ENCODE measurements at places on chromosomes 4 and X.

GRCh38 chr4:16438986-16439385, 212.7 kb upstream of the TAPT1 start:
- no peak for DNase-seq

- no peak for DNase-seq
Observed at GRCh38 chr4:111475001-111475400, 670.3 kb upstream of the FAM241A start.

DNA sequence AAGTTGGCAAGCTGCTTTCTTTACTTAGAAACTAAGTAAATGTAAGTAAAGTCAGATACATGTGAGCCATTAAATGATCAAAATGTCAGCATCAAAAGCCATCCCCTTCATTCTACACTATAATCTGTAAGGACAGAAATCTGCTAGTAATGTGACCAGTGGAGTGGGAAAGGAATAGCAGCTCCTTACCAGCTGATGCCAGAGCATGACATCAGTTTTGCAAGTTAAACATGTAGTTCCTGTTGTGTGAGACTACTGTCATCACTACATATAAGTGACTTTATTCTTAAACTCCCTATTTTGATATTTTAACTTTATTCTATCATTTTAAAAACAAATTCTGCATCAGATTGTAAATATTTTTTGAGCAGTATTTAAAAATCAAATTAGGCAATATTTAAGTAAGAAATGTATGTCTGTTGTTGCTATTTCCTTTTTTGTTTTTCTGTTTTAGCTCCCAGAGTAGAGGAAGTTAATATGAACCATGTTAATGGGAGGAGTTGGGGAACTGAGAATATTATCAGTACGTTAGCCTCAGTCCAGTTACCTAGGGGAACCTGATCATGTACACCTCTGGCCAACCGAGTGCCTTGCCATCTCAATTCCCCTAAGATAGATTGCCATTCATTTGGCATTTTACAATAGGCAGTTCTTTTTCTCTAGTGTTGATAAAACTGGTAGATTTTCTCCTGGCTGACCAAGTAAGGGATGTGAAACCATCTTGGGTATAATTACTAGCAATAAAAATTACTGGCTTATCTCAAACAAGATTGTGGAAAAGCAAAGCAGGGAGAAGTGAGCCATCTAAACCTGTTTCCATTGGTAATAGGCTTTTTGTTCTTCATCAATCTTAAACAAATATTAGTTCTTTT, 34.7 kb downstream of the CCNI start:
- no peak for DNase-seq

DNA sequence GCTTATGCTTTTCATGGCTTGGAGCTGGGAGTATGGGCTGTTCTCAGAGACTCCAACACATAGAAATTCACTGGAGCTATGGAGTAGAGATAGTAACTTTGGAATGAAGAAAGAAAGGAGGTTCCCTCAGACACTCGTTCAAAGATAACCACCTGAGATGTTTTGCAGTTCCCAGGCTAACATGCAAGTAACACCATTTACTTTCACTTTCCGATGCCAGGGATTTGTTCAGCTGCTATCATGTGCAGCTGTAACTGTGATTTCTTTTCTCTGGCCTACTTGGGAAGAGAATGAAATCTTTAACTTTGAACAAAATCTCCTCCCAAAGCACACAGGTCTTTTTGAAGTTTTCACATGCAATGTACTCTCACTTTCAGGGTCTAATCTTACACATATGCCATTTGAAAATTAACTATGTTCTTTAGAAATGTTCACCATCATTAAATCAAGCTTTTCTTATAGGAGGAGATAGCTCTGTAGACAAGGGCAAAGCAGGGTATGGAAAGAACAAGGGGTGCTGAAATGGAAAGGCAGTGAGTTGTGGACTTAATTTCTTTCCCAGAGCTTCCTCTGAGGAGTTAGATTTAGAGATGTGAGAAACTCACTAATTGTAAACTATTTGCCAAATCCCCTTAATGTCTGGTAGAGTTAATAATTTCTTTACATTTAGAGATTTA, 514.3 kb downstream of the PDHA2 start:
- no peak for DNase-seq

GRCh38 chrX:54473993-54474859, 21.8 kb downstream of the FGD1 start:
- no peak for DNase-seq

GRCh38 chr4:43277003-43277402, 384.5 kb downstream of the GRXCR1 start:
- no peak for DNase-seq

GRCh38 chr4:145680902-145681301, 956 bp downstream of the C4orf51 start:
- DNase-seq = no peak

- no peak for DNase-seq
Observed at GRCh38 chr4:86256086-86256485, 103.8 kb downstream of the MAPK10 start.

DNA sequence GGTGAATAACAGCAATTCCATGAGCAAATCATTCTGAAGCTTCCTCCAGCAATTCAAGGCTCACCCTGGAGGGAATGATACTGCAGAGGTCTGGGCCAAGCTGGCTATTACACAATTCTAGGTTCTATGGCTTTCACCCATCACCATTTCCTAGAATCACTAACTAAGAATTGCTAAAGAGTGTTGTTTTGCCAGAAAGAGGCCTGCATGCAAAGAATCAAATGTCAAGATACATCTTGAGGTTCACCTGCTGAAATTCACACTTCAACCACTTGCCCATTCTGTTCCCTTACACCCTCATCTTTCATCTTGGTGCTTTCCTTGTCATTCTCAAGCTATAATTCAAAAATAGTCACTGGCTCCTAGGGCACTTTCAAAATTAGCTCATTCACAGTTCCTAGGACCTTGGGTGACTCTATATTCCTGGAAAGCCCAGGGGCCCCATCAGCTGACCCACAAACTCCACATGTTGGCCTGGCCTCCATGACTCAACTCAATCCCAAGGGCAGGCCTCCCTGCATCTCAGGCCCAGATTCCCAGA, 7.0 kb downstream of the APBB2 start:
- DNase-seq = no peak

DNA sequence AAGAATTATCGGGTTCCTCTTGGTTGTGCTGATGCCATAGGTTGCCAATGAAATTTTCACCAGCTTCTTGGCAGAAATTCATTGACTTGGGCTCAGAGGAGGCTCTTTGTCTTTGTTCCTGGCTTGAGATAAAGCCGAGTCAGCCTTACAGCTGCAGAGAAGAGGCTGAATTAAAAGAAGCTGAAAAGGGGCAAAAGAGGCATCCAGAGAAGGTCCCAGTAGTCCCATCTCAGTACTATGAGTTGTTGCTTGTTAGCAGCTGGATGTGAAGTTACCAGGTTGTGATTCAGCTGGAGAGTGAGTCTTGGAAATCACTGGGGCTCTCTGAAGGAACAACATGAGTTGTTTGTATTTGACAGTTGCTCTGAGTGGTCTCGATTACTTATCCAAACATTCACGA, 59.7 kb downstream of the SMAD1 start:
- no peak for DNase-seq

- no peak for DNase-seq
Observed at GRCh38 chr4:41504167-41504818, 33.7 kb upstream of the LIMCH1 start.

GRCh38 chrX:31340587-31340986, 268.7 kb upstream of the FTHL17 start:
- DNase-seq = no peak

DNA sequence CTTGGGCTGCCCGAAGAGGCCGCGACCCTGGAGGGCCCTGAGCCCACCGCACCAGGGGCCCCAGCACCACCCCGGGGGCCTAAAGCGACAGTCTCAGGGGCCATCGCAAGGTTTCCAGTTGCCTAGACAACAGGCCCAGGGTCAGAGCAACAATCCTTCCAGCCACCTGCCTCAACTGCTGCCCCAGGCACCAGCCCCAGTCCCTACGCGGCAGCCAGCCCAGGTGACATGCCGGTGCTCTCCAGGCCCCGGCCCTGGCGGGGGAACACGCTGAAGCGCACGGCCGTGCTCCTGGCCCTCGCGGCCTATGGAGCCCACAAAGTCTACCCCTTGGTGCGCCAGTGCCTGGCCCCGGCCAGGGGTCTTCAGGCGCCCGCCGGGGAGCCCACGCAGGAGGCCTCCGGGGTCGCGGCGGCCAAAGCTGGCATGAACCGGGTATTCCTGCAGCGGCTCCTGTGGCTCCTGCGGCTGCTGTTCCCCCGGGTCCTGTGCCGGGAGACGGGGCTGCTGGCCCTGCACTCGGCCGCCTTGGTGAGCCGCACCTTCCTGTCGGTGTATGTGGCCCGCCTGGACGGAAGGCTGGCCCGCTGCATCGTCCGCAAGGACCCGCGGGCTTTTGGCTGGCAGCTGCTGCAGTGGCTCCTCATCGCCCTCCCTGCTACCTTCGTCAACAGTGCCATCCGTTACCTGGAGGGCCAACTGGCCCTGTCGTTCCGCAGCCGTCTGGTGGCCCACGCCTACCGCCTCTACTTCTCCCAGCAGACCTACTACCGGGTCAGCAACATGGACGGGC, 579 bp downstream of the ABCD1 start:
- DNase-seq = no peak

- DNase-seq = no peak
Observed at GRCh38 chrX:19742826-19743225, 144.6 kb downstream of the SH3KBP1 start.

- DNase-seq = no peak
Observed at GRCh38 chrX:50747471-50747900, 66.5 kb downstream of the SHROOM4 start.

DNA sequence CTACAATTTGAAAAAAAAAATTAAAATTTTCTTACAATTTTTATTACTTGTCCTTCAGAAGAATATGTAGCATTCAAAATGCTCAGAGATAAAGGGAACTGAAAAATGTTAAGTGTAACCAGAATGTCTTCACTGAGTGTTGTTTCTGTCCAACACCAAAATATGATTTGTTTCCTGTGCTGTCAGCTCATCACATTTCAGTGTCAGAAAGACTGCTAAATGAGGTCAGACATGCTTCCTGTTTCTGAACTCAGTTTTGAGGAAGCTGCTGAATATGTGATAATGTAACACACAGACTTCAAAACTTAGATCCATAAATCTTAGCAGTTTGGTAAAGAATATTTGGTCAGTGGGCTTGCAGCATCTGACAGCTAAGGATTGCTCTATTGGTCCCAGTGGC, 1849.7 kb downstream of the PCDH7 start:
- DNase-seq = no peak

DNA sequence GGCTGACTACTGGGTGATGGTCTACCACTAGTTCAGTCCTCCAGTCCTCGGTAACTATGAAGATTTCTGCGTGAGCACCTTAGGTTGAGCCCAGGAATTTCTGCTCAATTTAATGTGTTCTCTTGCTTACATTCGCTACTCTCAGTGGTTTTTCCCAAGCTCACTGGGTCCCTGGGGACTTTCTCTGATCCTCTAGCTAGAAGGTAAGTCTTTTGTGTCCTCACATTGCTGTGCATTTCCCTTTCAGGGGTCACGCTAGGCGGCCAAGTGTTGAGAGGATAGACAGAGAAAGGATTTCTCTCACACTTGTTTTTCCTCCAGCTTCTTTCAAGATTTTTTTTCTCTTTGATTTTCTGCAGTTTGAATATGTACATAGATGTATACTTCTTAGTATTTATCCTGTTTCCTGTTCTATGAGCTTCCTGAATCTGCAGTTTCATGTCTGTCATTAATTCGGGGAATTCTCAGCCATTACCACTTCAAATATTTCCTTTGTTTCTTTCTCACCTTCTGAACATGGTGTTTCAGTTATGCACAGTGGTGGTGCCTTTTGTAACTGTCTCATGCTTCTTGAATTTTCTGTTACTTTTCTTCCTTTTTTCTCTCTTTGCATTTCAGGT, 17.5 kb downstream of the MAGEA9 start:
- DNase-seq = no peak

DNA sequence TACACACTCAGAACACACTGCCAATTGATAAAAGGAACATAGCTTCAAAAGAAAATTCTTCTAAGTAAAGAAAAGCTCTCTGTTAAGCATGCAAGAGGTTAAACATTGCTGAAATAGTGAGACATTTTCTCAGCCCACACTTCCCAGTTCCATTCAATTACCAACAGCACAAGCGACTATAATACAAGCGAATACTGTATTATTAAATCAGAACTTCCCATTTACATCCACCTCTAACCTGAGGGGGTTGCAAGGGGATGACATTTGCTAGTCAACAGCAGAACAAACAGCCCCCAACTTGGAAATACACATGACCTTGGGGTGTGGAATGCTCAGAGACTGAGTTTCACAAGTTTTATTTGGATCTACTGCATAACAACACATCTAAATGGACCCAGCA, 1.1 kb downstream of the FSTL5 start:
- DNase-seq = no peak

GRCh38 chrX:44428989-44429627, 85.6 kb upstream of the EFHC2 start:
- DNase-seq = no peak

DNA sequence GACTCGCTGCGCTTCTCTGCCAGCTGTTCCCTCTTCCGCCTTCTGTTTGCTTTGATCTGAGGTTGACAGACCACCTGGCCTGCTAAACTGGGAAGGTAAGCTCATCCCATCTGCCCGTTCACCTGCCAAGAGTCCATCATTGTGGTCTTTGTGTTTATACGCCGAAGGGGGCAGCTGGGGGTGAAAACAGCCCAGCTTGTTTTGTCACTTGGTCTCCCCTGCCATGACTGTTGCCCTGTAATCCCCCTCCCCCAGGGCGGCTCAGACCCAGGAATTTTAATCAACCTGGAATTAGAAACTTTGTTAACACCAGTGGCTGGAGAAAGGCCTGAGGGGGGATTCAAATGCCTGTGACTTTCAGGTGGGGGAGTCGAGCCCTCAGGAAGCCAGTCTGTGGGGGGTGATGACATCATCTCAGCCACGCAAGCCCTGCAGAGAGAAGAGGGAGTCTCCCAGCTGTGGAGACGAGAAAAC, 333.3 kb downstream of the BCOR start:
- DNase-seq = no peak

DNA sequence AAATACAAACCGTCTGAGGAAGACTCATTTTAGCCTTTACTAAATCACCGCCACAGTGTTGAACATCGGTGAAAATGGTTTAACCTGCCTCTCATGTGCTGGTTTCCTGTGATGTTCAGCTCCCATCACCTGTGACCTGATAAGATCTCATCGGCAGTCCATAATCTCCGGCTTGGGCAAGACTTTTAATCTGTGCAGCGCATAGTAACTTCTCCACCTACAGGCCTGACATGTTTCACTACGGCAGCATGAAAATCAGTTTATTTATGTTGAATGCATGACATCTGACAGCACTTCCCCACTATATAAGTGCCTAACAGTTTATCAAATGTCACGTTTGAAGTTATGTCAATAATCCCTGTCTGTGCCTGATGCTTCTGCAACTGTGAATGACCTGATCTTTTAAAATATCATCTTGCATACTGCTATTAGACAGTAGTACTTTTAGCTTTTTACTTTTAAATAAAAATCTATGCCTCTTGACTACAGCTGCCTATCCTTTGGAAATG, 1919.8 kb upstream of the AGA start:
- no peak for DNase-seq

- DNase-seq = no peak
Observed at GRCh38 chr4:41327770-41328169, 71.0 kb downstream of the UCHL1 start.

- DNase-seq = no peak
Observed at GRCh38 chrX:15546745-15547144, 46.1 kb downstream of the BMX start.

All from stimulated activated CD4-positive, alpha-beta T cell treated with anti-CD3 and anti-CD28 coated beads, Interleukin-1b, Interleukin-23, amount 100 ng/mL, for 24 hours (primary cell).